GF-D8 (cell line): ENCODE measurements at places on chromosomes 13 and 19.

DNA sequence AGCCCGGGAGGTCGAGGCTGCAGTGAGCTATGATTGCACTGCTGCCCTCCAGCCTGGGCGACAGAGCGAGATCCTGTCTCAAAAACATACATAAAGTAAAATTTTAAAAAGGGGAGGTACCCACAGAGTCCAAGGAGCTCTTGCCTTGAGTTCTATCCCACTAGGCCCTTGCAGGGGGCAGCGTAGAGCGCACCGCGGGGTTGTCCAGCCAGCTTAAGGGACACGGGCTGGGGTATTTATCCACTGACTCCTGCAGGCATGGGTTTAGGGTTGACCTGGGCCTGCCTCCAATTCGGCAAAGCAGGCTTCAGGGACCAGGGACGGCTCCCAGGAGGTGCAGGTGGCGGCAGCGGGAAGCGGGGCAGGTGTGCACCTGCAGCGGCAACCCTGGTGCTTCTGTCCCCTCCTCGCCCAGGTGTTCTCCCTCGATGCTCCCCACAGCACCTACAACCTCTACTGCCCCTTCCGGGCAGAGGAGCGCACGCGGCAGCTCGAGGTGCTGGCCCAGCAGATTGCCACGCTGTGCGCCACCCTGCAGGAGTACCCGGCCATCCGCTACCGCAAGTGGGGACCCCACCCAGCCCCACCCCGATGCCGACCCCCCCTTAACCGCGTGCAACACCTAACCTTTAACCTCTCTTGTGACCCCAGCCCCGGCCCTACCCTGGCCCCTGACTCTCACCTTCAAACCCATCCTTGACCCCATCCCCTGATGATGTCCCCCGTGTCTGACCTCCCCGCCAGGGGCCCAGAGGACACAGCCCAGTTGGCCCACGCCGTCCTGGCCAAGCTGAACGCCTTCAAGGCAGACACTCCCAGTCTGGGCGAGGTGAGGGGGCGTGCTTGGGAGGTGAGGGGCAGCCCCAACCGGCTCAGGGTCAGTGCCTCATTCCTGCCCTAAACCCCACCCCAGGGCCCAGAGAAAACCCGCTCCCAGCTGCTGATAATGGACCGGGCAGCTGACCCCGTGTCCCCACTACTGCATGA lies 4.7 kb downstream of the STXBP2 start:
- DNase-seq: no peak

DNA sequence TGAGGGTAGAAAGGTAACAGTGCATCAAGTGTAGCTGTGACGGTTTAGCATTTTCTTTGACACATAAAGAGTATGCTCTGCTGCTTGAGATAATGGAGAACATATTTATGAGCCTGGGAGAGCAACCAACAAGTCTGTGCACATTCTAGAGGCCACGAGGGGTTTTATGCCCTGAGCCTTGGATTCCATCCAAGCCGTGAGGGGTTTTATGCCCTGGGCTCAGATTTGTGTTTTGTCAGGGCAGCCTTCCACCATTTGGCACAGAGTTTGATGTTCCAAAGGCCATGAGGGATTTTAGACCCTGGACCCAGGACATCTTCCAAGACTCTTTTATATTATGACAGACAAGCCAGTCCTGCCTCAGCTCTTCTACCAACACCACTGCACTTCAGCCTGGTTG lies 106.4 kb downstream of the ZNF486 start:
- DNase-seq: no peak

- no peak for DNase-seq
These were observed 205.1 kb downstream of the DACH1 start for GRCh38 chr13:71661921-71662320.

DNA sequence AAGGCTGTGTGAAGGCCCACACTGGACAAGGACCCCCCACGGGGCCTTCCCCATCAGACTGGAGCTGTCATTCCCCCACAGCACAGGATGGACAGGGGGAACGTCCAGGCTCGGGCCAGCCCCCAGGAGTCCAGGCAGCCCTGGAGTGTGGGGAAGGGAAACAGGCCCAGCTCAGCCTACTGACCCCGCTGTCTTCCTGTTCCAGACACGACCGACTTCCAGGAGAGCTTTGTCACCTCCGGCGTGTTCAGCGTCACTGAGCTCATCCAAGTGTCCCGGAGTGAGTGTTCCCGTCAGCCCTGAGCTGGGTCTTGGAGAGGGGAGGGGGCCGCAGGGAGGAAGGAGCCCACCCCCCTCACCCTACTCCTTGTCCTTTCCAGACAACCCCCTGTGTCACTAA lies 47.0 kb downstream of the SMIM24 start:
- no peak for DNase-seq

GRCh38 chr19:6710273-6711077 lies 10.0 kb downstream of the C3 start:
- DNase-seq: no peak

GRCh38 chr13:113178896-113179167 lies 20.4 kb downstream of the PROZ start:
- no peak for DNase-seq

GRCh38 chr19:53553156-53553555 lies 15.2 kb downstream of the ZNF331 start:
- DNase-seq: no peak

- no peak for DNase-seq
These were observed 46.1 kb downstream of the HSPH1 start for GRCh38 chr13:31115616-31116015.

DNA sequence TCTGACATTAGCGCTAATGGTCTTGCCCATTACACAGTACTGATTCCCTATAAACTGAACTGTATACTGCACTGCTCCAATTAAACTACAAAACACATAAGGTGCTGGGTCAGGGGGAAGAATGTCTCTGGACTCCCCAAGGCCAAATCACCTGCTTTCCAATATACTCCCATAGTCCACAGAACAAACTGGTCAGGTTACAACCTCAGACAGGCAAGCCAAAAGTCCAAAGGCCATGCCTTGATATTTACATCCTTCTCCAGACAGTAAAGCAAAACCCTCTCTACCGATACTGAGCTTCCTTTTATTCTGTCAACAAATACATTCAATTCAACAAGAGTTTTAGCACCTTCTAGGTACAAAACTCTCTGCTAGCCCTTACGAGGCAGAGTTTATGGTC lies 8.9 kb downstream of the ZNF541 start:
- DNase-seq: no peak

GRCh38 chr19:29671393-29672160 lies 6.3 kb downstream of the PLEKHF1 start:
- peak; percentile 43 for DNase-seq

- DNase-seq: no peak
These were observed 24.7 kb downstream of the ZNRF4 start for GRCh38 chr19:5479958-5480357.

- no peak for DNase-seq
These were observed 16.3 kb downstream of the DOCK9 start for GRCh38 chr13:98961503-98962105.

GRCh38 chr13:112174476-112175110 lies 107.6 kb downstream of the SOX1 start:
- peak; percentile 78 for DNase-seq

GRCh38 chr13:102856557-102856956 lies 10.7 kb downstream of the ERCC5 start:
- DNase-seq: no peak

DNA sequence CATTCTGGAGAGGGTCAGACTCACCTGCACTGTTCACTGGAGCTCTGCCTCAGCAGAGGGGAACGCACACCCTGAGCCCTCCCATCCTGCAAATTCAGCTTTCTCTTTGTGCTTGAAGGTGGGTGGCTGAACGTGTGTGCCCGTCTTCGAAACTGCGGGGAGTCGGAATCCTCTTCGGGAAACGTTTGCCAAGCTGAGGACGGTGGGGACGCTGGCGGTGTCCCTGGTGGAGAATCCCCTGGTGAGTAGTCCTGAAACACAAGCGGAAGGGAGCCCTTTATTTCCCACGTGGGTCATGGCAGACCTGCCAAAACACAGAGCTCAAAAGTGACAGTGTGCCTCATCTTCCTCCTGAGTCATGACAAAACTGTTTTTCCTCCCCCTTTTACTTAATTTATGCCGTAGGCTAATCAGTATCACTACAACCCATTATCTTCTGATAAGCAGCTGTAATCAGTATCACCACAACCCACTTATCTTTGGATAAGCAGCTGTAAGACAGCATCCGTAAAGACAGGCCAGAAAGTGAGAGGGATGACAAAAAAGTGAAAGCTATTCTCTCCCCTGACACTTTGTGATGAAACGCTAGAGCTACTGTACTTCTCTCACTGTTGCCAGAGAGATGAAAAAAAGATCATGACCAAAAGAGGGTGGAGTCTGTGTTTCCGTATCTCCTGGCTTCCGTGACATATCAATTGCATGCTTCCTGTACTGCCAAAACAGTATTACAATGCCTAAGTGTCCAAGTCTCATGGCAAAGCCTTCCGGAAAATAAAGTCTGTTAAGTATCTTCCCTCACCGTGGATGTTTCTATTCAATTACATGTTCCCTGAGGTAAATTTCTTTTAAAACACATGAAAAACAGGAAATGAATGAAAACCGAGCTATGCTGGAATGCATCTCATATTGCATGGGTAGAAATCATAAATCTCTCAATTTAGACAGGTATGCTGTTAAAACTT lies 155.5 kb downstream of the TBC1D4 start:
- peak; percentile 15 for DNase-seq

- DNase-seq: no peak
These were observed 5.5 kb downstream of the TPGS1 start for GRCh38 chr19:512547-513365.
